ENCODE measurements at places on chromosomes 1 and 21.

DNA sequence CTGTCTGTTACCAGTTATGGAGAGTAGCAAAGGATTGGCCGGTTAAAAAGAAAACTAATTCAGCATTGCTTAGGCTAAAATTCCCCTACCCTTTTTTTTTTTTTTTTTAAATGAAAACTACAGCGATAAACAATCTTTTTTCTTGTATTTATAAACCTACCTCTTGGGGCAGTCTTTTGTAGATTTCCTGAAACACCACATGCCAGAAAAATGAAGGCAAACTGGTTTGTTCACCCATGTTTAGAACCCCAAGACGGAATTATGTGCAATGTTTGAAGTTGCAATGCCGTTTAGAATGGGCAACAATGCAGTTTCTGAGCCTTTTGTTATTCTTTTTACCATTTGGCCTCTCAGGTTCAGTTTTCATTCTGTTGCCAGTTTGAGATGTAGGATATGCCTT is 59.1 kb downstream of the PRDM2 start:
- no peak for DNase-seq

GRCh38 chr1:202189001-202189790 is 4.4 kb upstream of the LGR6 start:
- DNase-seq: no peak

GRCh38 chr1:228120351-228120750 is 11.3 kb upstream of the MRPL55 start:
- no peak for DNase-seq

- DNase-seq: no peak
Observed at GRCh38 chr1:111499026-111499785, 4.2 kb downstream of the ADORA3 start.

DNA sequence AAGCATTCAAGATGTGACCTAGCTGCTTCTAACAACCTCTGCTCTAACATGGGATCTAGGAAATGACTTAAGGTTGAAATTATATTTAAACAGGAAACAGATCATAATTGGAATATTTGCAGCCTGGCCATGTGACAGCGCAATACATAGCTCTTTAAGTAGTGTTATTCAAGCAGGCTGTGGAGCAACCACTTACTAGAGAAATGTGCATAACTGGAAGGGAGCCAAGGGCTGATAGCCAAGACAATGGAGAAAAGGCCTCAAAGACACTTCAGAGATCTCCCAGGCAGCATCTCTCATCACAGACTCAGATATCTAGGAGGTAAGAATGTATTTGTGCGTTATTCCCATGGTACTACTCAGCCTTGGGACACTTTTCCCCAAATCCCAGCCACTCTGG is 823.0 kb upstream of the PRMT6 start:
- DNase-seq: no peak

Data from NCI-H2081 treated with DMSO at 0.1 percent for 48 hours (cell line).